Stimulated activated CD8-positive, alpha-beta memory T cell treated with anti-CD3 and anti-CD28 coated beads, Interleukin-4, amount 100 ng/mL, for 4 hours (primary cell): ENCODE measurements at places on chromosomes 4 and X.

- DNase-seq: no peak
Measured at GRCh38 chrX:10859353-10859752, 239.0 kb upstream of the MID1 start.

GRCh38 chr4:3605491-3605890, 73.3 kb upstream of the LRPAP1 start:
- DNase-seq: no peak

DNA sequence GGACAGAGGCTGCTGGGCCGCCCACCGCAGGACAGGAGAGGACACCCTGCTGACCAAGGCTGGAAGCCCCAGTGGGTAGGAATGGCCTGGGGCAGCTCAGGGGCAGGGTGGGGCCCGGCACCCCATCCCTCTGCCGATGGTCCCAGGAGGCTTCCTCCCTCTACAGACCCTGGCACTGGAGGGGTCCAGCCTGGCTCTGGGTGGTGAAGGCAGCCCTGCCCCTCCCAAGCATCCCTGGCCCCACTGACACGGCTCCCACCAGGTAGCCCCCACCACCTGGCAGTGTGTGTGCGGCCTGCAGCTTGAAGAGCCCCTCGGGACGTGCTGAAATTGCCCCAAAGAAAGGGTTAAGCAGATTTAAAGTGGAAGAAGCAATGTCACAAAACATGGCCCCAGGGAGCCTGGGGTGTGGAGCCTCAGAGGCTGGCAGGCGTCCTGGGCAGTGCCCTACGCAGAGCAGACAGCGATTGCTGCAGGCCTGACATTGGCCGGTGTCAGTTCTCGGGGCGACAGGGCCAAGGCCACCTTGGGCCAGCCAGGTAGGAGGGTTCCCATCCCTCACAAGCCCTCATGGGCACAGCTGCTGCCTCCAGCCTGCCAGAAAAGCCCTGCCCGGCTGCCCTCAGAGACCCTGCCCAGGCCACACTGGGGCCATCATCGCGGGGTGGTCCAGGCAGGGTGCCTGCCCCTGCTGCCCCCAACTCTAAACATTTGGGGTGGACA, 80.5 kb downstream of the FAM53A start:
- DNase-seq: no peak

DNA sequence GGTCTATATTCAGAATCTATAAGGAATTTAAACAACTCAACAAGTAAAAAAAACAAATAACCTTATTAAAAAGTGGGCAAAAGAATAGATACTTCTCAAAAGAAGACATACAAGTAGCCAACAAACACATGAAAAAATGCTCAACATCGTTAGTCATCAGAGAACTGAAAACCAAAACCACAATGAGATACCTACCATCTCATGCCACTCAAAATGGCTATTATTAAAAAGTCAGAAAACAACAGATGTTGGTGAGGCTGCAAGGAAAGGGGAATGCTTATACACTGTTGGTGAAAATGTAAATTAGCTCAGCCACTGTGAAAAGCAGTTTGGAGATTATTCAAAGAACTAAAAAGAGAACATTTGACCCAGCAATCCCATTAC, 201.6 kb downstream of the QDPR start:
- no peak for DNase-seq
